ENCODE measurements at places on chromosomes 3 and 15.

GRCh38 chr3:119527714-119528113 is 29.4 kb downstream of the TIMMDC1 start:
- DNase-seq, result no peak

DNA sequence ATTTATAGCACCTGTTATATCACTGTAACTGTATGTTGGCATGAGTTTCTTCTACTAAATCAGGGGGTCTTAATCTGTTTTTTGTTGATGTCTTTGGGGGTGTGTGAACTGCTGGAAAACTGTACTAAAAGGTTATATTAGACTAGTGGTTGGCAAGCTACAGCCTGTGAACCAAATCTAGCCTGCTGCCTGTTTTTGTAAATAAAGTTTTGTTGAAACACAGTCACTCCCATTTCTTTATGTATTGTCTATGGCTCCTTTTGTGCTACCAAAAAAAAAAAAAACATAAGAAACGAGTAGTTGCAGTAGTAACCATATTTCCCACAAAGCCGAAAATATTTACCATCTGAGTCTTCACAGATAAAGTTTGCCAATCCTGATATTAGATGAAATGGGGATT is 126.7 kb downstream of the AKAP13 start:
- no peak for DNase-seq

DNA sequence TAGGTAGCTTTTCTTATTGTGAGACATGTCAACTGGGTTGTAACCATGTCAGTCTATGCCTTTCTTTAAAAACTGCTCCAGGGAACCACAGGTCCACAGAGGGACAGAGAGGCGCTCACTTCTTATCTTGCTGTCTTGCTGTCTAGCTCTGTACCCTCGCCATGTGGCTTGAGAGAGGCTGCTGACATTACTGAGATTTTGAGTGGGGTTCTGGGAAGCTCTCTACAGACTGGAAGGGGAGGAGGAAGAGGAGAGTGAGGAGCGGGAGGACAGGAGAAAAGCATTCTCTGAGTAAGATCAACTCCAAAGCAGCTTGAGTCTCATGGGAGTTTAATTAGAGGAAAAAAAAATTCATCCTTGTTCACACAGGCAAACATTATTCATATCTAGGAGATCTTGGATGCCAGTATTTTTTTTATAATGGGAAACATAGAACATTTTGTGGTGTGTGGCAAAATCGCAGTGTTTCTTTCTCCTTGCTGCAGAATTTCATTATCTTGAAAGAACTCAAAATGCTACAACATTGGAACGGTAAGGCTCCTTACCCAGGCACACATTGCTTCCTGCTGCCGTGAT is 1037.0 kb upstream of the NR2F2 start:
- DNase-seq, result no peak

DNA sequence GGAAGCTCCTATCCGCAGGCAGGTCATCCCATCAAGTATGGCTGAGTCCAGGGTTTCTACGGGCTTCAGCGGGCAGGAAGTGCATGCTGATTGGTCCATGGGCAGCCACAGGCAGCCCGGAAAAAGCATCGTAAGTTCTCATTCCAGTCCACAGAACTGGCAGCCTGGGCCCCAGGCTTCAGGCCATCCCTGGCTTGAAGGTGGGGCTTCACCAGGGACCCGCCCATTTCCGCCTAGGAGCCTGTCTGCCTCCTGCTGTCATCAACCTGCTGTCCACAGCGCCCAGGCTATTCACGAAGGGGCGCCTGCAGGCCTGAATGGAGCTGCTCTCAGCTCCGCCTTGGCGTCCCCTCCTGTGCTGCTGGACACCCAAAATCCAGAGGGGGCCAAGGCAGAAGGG is 13.9 kb downstream of the PCYT1A start:
- DNase-seq, result no peak

- DNase-seq, result no peak
These were observed 76.6 kb downstream of the LRRK1 start for GRCh38 chr15:100995471-100996430.

GRCh38 chr15:81433462-81433861 is 59.4 kb upstream of the TMC3 start:
- DNase-seq, result no peak

Measured in left lung (tissue), 14 donors.